GM12892 (cell line): ENCODE measurements at places on chromosomes 1 and 21.

DNA sequence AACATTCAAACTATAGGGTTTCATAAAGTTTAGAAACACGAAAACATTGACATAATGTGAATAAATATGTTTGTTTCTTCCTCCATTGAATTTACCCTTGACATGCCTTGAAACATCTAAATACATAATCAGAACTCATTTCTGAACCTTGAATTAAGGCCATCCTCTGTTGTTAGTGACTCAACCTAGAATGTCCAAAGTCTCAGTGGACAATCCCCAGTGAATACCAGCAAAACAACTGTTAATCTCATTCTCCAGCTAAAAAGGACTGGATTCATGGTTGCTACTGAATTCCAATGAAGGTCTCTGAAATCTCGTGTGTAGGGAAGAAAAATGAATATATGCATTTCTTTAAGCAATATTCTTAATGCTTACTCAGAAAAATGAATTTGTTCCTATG lies at the start of gene OR2L2:
Gene OR2L2 (plus strand): TSS at position 301 of the 400 bp plus-strand sequence. CDS start 8,198 bp downstream, outside the sequence.
- DNase-seq = no peak

DNA sequence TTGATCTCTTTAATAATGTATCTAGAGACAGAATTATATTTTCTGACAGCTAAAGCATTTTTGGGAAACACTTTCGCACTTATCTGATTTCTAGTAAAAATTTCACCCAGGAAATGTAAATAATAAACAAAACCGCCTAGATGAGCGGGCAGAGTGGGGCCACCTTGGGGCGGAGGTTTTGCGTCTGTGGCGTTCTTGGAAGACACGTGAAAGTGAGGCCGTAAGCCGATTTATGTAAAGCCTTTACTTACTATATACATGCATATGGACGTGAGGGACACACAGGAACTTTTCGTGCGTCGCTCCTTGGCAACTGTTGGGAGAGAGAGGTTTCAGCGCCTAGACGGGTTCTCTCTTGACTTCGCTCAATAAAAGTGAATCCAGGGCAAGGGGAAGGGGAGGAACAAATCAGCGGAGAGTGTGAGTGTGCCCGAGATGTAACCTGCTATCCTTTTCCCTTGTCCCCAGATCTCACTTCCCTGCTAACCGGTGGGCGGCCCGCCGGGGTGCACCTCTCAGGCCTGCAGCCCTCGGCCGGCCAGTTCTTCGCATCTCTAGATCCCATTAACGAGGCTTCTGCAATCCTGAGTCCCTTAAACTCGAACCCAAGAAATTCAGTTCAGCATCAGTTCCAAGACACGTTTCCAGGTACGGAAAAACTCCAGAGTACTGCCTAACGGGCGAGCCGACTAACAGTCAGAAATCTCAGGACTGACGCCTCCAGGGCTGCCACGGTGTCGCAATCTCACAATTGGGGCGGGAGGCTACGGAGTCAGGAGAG lies 1.7 kb downstream of the HLX start:
- DNase-seq = no peak

DNA sequence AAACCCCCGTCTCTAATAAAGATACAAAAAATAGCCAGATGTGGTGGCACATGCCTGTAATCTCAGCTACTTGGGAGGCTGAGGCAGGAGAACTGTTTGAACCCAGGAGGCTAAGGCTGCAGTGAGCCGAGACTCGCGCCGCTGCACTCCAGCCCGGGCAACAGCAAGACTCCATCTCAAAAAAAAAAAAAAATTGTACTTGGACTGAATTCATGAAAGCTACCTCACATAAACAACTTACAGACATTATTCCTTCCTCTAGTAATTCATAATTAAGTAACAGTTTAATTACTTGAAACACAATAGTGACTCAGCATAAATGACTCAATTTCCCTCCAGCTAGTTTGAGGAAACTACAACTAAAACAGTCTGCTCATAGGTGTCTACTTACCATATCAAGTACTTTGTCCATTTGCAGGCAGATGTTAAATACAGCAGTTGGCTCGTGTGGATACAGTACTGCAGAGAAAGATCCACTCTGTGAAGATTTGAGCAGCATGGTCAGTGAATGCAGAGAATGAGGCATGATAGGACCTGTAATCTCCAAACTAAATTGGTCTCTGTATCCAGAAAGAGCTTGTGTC lies 9.4 kb downstream of the DONSON start:
- DNase-seq = no peak

GRCh38 chr1:30683699-30684098 lies 39.7 kb downstream of the MATN1 start:
- DNase-seq = no peak
